Right cardiac atrium (tissue), 5 donors: ENCODE measurements at places on chromosomes 6 and 20. TPM values are rescaled to one million over a fixed set of nuclear protein-coding genes. Genes with fewer than 3 reads are reported as not detected.
A peak's percentile ranks its signal among the peaks of the same experiment; 100 is the strongest.

DNA sequence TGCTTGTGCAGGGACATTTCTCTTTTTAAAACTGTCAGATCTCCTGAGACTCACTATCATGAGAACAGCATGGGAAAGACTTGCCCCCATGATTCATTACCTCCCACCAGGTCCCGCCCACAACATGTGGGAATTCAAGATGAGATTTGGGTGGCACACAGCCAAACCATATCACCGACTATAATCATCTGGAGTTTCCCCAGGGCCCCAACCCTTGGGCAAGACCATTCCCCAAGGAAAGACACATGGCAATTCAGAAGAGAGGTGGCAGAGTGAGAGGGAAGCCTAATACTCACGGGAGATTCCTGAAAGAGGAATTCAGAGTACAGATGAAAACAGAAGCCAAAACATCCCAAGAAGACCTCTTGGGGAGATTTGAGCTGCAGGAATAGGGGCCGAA is 291.0 kb upstream of the PLCB4 start:
- DNase-seq: no peak

DNA sequence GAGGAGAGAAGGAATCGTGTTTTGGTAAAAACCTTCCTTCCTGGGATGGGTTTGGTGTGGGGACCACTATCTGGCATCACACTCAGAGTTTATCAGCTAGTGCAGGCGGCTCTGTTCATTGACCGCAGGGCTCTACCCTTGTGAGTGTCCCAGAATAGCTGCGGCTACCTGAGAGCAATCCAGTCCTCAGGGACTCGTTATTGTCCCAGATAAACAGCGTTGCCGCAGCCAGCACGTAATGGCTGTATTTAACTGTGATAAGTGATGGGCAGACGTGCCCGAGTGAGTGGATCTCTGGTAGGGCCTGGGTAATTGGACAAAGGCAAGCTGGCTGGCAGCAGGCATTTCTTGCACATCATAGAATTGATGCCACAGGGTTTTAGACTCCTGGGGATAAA is 163.3 kb downstream of the SOBP start:
- peak; percentile 76 for DNase-seq

GRCh38 chr6:32604434-32604877 is 14.8 kb upstream of the HLA-DRB1 start:
- no peak for DNase-seq

Gene CALHM6
- total RNA-seq: 3.0 TPM

Gene ARHGAP40
- total RNA-seq: not detected

Gene LHFPL5
- total RNA-seq: not detected

Gene GHRH
- 7.3 TPM for total RNA-seq

Gene NRSN1
- total RNA-seq: not detected

DNA sequence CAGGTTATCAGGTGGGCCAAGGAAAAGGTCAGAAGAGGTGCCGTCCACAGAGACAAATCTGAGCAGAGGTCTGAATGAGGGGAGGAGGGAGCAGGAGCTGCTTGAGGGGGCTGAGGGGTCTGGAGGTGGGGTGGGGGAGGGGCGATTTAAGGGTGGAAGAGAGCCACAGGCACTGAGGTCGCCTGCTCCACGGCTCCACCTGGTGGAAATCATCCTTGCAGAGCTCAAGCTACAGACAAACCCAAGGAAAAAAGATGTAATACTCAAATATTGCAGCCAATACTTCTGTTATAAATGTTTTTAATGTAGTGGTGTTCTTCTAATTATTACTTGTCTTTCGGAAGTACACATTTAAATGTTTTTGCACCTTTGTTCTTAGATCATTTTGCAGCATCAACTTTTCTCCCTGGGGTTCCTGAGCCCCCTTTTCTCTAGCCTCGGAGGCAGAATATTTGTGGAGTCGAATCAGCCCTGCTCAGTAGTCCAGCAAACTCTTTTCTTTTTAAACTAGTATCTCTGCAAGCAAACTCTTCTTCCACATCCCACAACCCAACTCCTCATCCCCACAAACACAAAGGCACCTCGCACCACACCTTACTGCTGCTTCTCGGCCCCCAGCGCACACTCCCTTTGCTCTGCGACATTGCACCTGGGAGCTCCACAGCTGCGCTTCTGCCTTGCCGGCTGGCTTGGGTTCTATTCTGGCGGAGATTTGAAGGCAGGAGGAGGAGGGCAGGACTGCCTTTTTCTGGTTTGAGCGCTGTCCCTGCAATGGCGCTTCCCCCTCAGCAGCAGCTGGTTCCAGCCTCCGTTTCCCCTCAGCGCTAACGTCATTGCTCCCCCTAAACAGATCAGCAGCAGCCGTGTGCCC is 51.0 kb upstream of the TFAP2A start:
- peak; percentile 47 for DNase-seq

GRCh38 chr6:125245523-125246264 is 56.1 kb downstream of the HDDC2 start:
- DNase-seq: no peak

GRCh38 chr6:156283091-156283490 is 494.1 kb upstream of the ARID1B start:
- DNase-seq: no peak

GRCh38 chr20:833121-833449 is 430 bp upstream of the FAM110A start:
- DNase-seq: no peak

- peak; percentile 63 for DNase-seq
These were observed 20.2 kb upstream of the GJE1 start for GRCh38 chr6:142112451-142113061.

- DNase-seq: no peak
These were observed 632.8 kb downstream of the HACE1 start for GRCh38 chr6:104226790-104227446.

Gene PEX6
- total RNA-seq: 30.8 TPM

- no peak for DNase-seq
These were observed 313.8 kb downstream of the COL12A1 start for GRCh38 chr6:74892091-74892490.

Gene CPNE5
- total RNA-seq: 80.9 TPM

DNA sequence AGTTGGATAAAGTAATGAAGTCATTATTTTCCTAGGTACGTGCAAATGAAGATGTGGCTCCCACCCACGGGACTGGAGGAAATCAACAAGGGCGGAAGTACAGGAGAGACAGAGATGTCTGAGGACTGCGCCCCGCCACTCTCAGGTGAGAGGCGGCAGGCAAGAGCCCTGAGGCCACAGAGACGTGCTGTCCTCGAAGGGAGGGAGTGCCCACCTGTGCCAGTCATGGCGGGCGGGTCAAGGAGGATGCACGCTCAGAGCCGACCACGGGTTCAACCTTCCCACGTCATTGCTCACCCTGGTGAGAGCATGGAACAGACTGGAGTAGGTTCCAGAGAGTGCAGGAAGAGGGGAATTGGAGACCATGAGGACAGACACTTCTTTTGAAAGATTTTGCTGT is 12.7 kb downstream of the CST8 start:
- no peak for DNase-seq

DNA sequence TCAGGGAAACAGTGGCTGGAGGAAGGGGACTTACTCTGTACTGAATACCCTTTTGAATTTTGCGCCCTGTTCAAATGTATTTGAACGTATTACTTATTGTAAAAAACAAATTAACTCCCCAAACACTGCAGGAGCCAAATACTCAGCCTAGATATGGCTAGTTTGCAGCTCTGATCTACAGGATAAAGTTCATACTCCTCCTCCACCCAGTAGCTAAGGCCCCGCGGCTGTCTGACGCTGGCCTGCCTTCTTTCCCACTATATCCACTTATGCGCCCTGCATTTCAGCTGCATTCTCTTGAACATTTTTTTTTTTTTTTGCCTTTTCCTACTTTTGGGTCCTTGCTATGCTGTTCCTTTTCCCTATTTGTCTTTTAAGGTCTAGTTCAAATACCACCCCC is 6.5 kb downstream of the GSS start:
- no peak for DNase-seq

Gene MPIG6B
- total RNA-seq: 0.37 TPM

DNA sequence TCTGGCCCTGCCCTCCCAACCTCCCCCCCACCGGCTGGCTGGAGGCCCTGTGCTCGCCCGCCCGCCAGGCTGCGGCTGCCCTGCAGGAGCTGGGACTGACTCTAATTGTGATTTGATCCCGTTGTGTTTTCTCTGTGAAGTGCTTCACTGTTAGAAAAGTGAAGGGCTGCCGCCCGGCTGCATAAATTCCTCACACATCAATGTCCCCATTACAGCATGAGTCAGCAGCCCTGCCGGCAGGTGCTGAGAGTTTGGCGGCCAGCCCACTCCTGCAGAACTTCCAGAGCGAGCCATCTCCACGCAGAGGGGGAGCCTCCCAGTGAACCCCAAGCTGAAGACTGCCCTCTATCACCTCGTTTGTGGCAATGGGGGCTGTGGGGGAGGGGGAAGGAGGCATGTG is 137.9 kb downstream of the DLL1 start:
- peak; percentile 69 for DNase-seq

- DNase-seq: no peak
These were observed 77.8 kb upstream of the SMLR1 start for GRCh38 chr6:130749402-130749801.

DNA sequence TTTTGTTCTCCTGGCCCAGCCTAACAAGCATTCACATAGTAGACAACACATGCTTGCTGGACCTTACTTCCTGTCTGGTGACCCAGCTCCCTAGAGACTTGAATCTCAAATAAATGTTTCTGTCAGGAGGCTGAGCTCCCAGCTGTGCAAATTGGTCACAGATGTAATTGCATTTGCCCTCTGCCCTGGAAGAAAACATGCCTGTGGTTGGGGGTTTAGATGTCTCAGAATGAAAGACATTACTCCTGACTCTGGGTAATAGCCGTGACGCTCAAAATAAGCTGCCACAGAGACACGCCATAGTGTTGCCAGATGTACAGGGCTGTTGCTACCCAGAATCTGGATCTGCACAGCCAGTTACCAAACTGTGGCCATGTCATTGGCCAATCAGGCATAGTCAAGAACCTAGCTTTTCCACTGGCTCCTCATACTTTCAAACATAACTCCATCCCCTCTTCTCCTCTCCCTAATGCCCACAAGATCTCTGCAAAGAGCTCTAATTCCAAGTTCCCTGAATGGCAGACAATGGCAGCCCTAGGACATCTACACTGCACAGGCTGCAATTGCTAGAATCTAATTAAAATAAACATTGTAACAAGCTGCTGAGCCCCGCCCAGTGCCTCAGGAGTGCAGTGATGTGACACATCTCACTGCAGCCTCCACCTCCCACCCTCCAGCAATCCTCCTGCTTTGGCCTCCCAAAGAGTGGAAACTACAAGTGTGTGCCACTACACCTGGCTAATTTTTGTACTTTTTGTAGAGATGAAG is 32.8 kb upstream of the GMPR start:
- DNase-seq: no peak

Gene TNXB
- 120 TPM for total RNA-seq

DNA sequence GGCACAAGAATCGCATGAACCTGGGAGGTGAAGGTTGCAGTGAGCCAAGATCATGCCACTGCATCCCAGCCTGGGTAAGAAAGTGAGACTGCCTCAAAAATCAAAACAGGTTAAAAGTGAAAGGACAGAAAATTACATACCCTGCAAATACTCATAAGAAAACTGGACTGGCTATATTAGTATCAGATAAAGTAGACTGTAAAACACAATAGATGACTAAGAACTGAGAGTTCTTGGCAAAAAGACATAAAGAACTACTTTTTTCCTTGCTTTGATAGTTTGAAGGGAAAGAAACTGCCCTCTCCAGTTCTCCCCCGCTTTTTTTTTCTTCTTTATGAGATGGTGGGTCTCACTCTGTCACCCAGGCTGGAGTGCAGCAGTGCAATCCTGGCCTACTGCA is 17.0 kb downstream of the SNX3 start:
- DNase-seq: no peak

Gene PAQR8
- 4.5 TPM for total RNA-seq

DNA sequence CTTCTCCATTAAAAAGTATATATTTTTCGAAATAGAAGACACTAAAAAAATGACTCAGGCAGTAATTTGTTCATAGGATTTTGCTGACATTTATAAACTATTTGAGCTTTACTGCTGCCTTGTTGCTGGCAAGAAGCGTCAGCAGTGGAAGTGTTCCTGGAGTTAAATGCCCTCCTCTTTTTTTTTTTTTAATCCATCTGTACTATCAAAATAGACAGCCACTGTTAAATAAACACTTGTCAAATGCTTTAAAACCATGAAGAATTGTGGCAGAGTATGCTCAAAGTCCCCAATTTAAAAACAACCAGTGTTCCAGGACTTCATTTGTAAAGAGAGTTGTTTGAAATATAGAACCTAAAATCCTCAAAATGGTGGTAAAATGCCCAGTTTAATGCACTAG is 253.8 kb downstream of the NKAIN2 start:
- no peak for DNase-seq
